Activated T-cell treated with anti-CD3 and anti-CD28 coated beads for 48 hours (primary cell): ENCODE measurements at places on chromosomes 1 and 21.
A peak's percentile ranks its signal among the peaks of the same experiment; 100 is the strongest.

GRCh38 chr1:211551638-211552460 is 27.1 kb downstream of the SLC30A1 start:
- DNase-seq = no peak

GRCh38 chr1:197304638-197305200 is 36.7 kb downstream of the CRB1 start:
- DNase-seq = no peak

DNA sequence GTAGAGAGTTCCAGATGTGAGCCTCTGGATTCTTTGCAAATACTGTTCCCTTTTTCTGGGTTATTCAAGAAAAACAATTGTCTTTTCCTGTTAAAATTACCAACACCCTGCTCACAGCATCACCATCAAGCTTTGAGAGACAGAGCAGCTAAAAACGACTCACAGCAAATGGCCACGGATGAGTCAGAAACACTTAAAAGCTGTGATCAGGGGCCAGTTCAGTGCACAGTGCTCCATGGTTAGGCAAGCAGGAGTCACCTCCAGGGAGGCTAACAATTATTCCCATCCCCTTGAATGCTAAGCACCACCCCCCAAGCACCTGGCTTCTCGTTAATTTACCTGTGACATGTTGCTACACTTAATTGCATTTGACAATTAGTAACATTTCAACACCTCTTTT is 128.4 kb upstream of the CAMK1G start:
- DNase-seq = no peak

DNA sequence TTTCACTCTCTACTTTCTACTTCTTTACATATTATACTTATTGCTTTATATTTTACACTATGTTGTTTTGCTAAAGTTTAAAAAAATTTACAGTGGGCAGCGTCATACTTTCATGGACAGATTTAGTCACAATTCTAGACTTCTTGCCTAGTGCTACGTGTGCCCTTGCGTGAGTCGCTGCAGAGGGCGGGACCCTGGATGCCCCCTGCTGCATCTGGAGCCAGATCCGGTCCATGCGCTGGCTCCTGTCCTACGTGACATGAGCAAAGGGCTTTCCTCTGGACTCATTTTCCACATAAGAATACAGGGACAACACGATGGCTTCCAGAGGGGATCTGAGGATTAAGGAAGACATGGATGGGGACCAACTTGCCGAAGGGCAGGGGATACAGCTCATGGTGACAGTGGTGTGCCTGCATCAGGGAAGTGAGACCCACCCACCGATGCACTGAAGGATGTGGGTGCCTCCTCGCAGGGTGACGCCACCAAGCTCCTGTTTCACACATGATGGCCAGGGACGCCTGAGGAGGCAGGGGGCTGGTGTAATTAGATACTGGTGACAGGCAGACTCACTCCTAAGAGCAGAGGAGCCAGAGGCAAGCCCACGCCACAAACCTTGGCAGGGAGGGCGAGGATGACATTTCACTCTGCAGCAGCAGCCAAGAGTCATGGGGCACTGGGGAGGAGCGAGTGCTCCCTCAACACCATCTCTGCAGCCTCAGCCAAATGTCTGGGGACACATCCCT is 86.6 kb downstream of the DMRTB1 start:
- no peak for DNase-seq

GRCh38 chr1:12416101-12416500 is 186.3 kb downstream of the VPS13D start:
- DNase-seq = no peak

- no peak for DNase-seq
Measured at GRCh38 chr1:13600762-13601453, 17.3 kb downstream of the PDPN start.

GRCh38 chr21:41187537-41188025 is 19.6 kb downstream of the BACE2 start:
- DNase-seq = no peak

GRCh38 chr1:9443913-9444445 is 95.3 kb upstream of the SLC25A33 start:
- DNase-seq = no peak

DNA sequence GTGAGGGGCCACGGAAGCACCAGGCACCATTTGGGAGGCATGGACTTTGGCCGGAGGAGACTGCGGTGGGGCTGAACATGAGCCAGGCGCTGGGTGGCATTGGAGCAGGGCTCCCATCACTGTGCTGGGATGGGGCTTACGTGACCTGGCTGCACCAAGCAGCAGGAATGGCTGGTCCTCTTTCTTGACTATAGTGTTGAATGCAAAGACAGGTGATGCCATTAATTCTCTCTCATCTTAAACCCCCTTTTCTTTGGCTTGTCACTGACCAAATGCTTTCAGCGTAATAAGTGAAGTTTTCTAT is 447.9 kb downstream of the CAMTA1 start:
- no peak for DNase-seq

GRCh38 chr1:56819387-56819899 is at the start of gene FYB2:
Gene FYB2 (minus strand): TSS chr1:56819404. CDS start chr1:56819290, 114 bp downstream.
- DNase-seq = no peak

- no peak for DNase-seq
Measured at GRCh38 chr1:195604287-195604686, 1004.0 kb downstream of the KCNT2 start.

- DNase-seq = no peak
Measured at GRCh38 chr1:44326024-44326701, 28.9 kb downstream of the ERI3 start.

DNA sequence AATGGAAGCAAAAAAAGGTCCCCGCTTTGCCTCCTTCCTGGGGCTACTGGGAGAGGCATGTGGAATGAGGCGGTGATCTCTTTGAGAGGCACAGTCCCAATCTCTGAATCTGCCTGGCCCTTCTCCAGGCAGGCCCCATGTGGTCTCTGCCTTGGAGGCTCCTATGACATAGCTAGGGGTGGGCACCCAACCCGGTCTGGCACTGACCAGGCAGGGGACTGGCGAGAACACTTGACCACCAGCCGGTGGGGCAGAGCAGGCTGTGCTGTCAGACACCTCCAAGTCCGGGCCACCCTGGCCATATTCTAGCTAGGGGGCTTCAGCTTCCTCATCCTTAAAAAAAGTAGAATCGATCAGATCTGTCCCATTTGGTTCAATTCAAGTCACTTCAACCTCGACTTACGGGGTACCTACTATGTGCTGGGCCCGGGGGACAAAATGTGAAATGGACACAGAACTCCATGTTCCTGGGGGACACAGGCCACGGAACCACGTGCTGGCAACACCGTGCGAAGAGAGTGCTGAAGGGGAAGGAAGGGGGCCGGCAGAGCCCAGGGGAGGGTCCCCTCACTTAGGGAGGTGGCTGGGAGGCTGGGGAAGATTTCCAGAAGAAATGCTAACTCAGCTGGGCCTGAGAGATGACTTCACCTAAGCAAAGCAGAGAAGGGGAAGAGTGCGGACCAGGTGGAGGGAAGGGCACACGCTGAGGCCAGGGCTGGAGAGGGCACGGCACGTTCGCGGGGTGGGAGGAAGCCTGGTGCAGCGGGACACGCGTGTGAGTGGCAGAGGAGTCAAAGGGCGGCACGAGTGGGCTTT is 33.3 kb downstream of the HSPG2 start:
- no peak for DNase-seq

DNA sequence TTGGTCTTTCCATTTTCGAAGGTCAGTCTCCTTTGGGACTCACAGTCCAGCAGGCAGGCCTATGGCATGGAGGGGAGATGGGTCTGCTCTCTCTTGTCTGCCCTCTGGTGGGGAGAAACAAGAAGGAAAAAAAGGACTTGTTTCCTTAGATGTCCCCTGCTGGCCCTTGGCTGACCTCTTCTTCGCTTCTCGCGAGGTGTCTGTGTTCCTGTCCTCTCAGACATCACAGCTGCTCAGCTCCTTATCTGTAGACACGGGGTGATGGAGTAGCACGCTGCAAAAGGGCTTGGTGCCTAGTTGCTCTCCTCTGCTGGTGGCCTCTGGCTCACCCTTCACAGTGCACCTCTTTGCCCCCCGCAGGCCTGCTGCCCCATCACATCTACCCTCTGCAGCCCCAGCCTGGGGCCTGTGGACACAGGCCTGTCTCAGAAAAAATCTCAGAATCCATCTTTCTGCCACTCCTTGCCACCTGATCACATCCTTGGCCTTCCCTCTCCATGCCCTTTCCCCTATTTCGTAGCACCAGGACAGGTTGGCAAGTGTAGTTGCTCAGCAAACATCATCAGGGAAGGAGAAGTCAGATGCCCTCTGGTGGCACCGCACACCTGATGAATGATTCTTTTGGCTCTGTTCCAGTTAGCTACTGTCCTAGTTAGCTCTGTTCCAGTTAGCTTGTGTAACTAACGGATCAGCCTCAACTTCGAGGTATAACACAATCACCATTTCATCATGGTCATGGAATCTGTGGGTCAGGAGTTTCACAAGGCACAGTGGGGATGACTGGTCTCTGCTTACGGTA is 18.7 kb upstream of the AK2 start:
- DNase-seq = no peak

- peak; percentile 15 for DNase-seq
Measured at GRCh38 chr1:181936269-181936668, 125.2 kb downstream of the ZNF648 start.

- DNase-seq = no peak
Measured at GRCh38 chr1:156195853-156196252, 1.9 kb downstream of the SLC25A44 start.

DNA sequence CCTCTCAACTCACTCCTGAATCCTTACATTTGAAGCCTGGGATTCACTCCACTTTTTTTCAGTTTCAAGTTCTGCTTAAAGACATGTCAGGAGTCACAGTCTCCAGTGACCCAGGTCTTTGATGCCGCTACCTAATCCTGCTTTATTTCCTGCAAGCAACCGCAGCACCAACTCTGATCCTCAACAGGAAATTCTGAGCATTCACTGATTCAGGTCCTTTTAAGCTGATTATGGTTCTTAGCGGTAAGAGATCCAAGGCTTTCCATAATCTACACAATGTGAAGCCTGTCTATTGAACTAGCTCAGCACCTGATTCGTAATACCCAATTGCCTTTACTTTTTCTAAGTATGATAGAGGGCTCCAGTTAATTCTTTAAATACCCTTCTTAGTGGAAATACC is 43.7 kb upstream of the PIGC start:
- DNase-seq = no peak

- peak; percentile 65 for DNase-seq
Measured at GRCh38 chr1:9292361-9293240, at the start of gene SPSB1. Gene SPSB1 (plus strand): TSS chr1:9292894. CDS start chr1:9355892, 62,998 bp downstream.

DNA sequence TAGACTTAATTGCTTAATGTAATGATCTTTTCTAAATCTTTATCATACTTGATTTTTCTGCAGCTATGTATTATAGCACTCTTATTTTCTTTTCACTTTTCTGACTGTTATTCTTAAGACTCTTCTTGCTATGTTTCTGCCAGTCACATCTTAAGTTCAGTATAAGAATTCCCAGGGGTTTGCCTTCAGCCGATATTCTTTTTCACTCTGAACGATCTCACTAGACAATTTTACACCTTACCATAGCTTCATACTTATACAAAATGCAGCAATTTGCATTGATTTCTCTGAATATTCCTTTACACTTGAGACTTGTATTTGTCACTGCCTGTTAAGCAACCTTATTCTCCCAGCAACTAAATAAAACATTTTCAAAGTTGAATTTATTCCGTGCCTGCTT is 242.5 kb upstream of the OLFM3 start:
- no peak for DNase-seq

DNA sequence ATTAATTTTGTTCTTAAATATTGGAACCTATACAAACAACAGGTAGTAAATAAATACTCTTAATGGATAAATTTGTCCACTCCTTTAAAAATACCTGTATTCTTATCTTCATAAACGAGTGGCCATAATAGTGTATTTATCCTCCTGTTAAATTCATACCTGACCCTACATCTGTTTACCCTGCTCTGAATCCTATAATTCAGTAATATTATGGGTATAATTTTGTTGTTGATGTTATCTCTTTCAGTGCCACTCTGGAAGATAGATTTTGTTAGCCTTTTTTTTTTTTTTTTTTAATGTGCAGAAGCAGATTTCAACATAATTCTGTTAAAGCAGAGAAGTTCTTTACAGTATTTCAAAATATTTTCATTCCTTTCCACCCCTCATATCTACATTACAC is 1337.9 kb downstream of the PLA2G4A start:
- DNase-seq = no peak

- no peak for DNase-seq
Measured at GRCh38 chr1:168396508-168396907, 115.8 kb downstream of the TBX19 start.
